ENCODE measurements at places on chromosomes 13 and 19. TPM values are rescaled to one million over a fixed set of nuclear protein-coding genes. Genes with fewer than 3 reads are reported as not detected.

KLHL1 gene
- not detected for total RNA-seq

ATP1A3 gene
- total RNA-seq: not detected

PVR gene
- 32.4 TPM for total RNA-seq

LILRA2 gene
- not detected for total RNA-seq

PLIN5 gene
- total RNA-seq: not detected

CCNE1 gene
- total RNA-seq: 5.9 TPM

Data from smooth muscle cell of the coronary artery (primary cell).